CD4-positive, alpha-beta T cell treated with Interleukin-1 beta for 1 hour (primary cell): ENCODE measurements at places on chromosomes 2 and 18.

GRCh38 chr2:9737053-9737875, 106.0 kb upstream of the TAF1B start:
- DNase-seq = no peak

- DNase-seq = no peak
Observed at GRCh38 chr2:234027641-234028040, 22.9 kb upstream of the SPP2 start.

- no peak for DNase-seq
Observed at GRCh38 chr2:11831415-11831814, 85.0 kb downstream of the LPIN1 start.

DNA sequence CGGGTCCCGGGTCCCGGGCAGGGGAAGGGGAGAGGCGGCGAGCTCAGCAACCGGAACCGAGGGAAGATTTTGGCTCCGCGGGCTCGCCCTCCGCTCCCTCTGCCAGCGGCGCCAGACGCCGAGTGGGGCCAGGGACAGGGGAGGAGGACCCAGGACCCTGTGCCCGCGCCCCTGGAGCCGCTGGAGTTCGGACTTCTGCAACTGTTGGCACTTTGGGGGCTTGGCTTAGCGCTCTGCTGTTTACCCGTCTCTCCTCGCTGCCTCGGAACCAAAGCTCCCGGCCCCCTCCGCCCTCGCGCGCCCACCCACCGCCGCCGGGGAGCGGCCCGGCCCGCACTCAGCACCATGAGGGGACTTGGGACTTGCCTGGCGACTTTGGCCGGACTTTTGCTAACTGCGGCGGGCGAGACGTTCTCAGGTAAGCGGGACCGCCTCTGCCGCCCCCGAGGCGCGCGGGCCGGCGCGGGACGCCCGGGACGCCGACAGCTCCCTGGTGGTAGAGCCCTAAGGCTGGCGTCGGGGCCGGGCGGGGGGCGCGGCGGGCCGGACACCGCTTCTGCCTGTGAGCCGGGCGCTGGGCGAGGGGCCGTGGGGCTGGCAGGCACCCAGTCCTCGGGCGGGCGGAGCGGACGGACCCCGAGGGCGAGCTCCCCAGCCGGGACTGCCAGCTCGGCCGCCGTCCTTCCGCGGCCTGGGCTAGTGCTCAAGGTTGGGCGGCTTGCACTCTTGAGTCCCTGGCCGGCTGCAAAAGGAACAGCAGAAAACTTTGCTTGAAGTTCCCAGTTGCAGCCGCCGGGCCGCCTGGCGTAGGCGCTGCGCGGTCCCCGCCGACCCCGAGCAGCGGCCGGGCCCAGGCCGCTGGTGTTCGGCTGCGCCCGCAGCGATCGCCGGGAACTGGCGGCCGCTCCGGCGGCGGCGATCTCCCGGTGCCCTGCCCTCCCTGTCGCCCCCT, 634 bp downstream of the PTPRM start:
- no peak for DNase-seq

DNA sequence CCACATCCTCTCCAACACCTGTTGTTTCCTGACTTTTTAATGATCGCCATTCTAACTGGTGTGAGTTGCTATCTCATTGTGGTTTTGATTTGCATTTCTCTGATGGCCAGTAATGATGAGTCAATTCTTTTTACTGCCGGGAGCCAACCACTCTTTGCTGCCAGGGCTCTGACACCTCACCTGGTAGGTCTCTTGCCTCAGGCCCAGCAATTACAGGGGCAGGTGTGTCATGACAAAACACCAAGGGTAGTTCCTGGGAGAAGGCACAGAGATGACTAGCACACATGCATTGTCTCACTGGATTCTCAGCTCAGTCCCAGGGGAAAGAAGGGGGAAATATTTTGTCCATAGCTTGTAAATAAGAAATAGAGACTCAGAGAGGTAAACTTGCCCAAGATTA, 122.3 kb downstream of the CHST9 start:
- no peak for DNase-seq

- DNase-seq = peak; percentile 7
Observed at GRCh38 chr2:227164763-227165291, 403 bp downstream of the COL4A3 start.

GRCh38 chr2:7109533-7109885, 192.3 kb downstream of the RNF144A start:
- no peak for DNase-seq

- DNase-seq = no peak
Observed at GRCh38 chr2:22442051-22442450, 942.9 kb upstream of the KLHL29 start.

GRCh38 chr2:138180692-138181386, 216.6 kb downstream of the HNMT start:
- DNase-seq = no peak

DNA sequence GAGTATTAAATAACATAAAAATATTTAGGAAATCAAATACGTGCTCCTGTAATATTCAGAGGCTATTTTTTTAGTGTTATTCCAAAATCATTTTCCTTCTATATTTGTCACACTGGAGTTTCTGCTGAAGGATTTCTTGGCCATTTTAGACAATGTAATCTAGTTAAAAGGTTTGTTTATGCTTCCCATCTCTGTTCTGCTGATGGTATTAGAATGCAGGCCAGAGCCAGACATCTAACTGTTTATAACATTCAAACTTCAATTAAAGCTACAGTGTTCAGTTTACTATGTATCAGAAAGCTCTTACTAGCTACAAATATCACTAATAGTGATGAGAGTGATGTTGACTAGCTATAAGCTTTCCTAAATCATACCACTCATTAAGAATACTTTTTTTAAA, 7.9 kb downstream of the MBD5 start:
- no peak for DNase-seq

DNA sequence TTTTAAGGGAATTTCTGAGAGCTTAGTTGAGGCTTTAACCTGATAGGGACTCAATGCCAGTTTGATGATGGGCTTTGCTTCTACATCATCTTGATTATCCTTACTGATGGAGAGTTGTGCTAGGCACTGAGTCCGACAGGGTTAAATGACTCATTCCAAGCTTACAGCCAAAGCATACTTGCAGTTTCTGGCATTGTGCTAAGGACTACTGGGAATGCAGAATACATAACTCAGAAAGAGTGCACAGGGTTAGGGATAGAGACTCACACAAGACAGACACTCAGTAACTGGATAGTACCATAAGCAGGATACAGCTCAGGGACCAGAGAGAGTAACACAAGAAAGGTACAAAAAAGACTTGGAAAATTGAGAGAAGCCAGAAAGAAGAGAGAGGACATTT, 94.1 kb upstream of the SLC14A2 start:
- DNase-seq = no peak

DNA sequence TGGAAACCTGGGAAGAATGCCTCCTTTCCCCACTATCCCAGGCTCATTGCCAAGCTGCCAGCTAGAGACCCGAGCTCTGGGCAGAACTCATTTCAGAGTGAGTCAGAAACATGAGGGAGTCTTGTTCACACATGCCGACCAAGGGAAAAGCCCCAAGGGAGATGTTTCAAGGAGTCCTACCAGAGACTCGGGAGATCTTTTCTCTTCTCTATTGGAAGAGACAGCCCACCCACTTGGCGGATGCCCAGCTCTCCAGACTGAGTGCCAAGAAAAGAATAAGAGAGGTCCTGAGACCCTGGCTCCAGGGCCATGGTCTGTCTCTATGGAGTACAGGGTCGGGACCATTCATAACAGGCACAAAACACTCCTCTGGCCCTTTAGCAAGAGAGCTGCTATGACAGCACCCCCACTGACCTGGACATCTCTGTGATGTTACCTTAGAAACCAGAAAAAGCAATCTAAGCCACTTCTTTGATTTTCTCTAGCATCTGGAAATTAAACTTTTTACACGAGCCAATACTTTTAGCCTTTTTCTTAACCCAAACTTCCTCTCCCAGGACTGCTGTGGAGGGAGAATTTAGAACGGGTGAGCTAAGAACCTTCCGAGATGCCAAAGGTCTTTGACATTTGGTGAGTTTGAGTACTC, 18.5 kb upstream of the IGFBP5 start:
- no peak for DNase-seq

DNA sequence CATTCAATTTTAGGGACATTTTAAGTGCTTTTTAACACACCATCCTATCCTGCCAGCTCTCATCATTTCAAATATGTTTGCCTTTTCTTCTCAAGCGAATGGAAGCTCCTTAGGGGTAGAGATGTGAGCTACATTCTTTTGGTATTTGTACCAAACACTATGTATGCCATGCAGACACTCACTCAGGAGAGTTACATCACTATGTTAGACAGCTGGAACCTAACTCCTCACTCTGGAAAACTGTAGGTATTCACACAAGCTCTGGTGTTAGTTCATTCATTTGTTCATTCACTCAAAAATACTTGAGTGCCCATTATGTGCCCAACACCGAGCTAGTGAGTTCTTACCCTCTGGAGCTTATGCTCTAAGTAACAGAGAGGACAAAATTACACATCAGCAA, 26.4 kb upstream of the RNU4ATAC start:
- no peak for DNase-seq

- DNase-seq = no peak
Observed at GRCh38 chr2:121588357-121588756, 57.7 kb downstream of the RNU4ATAC start.
